Breast epithelium (tissue), 4 donors: ENCODE measurements at places on chromosomes 11 and 22. TPM values are rescaled to one million over a fixed set of nuclear protein-coding genes. Genes with fewer than 3 reads are reported as not detected.

DNA sequence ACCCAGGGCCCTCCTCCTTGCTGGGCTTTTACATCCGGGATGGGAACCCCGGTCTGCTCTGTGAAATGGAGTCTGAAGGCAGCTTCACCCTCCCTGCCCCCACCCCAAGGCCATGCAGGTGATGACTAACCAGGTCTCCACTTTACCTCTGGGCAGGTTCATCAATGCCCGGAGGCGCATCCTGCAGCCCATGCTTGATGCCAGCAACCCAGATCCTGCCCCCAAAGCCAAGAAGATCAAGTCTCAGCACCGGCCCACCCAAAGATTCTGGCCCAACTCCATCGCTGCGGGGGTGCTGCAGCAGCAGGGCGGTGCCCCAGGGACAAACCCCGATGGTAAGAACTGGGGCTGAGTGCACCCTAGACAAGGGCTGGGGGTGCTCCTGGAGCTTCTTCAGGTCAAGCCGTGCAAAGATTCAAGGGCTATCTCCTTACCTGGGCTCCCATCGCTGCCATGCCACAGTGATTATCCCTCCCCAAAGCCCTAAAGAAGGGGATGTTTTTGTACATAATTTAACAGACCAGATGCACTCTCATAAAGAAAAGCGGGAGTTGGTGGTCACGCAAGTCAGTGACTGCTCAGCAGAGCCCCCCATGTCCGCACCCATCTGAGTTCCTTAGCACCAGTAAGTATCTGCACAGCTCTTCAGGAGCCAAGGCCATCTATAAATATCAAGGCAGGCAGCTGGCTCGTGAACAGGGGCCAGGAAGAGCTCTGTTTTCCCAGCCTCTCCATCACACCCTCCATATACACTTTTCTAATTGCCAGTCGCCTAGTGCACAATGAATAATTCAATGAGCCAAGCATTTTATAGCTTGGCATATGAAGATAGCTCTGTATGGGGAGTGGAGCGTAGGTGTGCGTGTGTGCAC is 66.0 kb downstream of the FEZ1 start:
- H3K4me1 ChIP-seq: no peaks in the 10 kb centered on the region
- H3K27me3 ChIP-seq: no peaks in the 10 kb centered on the region
- no peak overlapping the region for H3K27ac ChIP-seq

DNA sequence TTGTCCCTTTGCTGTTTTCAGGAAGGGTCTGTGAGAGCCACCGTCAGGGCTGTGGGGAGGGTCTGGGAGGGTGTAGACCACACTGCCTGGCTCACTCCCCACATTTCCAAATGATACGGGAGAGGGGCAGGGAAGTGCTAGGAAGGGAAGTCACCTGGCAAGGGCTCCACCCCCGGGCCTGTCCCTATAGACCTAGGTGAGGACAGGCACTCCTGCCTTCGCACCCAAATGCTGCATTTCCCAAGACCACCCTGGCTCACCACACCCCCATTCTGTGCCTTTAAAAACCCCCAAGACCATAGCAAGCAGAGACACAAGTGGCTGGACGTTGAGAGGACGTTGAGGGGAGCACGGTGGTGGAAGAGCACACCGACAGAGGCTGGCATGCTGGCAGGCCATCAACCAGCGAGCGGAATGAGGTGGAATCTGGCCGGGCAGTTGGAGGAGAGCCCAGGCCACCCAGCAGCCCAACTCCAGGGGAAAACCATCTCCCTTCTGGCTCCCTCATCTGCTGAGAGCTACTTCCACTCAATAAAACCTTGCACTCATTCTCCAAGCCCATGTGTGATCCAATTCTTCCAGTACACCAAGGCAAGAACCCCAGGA is 45.7 kb downstream of the GNB1L start:
- no peak overlapping the region for H3K27ac ChIP-seq
- peaks cover 7% of the 10 kb centered on the region for H3K4me1 ChIP-seq
- no peaks in the 10 kb centered on the region for H3K27me3 ChIP-seq
- peak; percentile 36 for DNase-seq

DNA sequence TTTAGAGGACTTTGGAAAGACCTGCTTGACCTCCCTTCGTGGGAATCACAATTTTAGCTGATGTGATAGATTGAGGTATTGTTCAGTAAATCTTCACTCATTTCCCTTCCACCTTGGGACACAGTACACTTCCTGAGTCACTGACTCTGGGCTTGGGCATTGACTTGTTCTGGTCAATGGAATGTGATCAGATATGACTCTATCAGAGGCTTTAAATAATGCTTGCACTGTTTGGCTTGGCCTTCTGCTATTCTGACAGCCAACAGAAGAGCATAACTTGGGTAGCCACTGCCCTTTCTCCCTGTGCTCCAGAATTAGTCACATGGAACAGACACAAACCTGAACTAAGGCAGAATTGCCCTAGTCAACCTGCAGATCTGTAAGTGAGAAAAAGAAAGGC is 12.5 kb downstream of the PRR5L start:
- H3K27ac ChIP-seq: no peak overlapping the region
- no peaks in the 10 kb centered on the region for H3K36me3 ChIP-seq
- DNase-seq: no peak
- H3K27me3 ChIP-seq: no peaks in the 10 kb centered on the region
- H3K4me3 ChIP-seq: no peak overlapping the region

DNA sequence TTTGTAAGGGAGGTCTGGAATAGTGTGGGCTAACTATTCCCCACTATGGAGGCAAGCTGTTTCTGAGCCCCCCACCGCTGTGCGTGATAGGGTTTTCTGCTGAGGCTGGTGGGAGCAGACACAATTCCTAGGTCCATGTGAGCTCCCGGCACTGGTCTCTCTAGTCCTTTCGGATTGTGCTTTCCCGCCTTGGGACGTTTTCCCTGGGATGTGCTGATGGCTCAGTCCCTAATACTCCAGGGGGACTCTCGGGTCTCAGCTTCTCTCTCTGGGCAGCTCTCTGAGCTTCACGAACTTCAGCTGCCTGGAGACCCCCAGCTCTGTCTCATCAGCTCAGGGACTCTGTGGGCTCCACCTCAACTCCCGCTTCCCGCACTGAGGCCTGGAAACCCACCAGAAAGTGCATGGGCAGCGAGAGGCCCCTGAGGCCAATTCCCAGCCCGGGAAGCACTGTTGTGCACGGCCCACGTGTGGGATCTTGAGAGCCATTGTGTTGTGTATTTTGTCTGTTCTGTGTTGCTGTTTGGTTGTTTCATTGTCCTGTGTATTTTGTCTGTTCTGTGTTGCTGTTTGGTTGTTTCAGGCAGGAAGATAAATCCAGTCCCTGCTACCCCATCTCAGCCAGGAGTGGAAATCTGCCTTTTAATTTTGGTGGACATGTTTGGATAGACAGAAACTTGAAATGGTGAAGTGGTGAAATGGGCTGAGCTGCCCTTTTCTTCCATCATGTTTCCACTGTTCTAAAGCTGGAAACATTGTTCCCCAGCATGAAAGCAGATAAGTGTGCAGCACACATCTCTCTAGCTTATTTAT is 12.7 kb upstream of the TNNT3 start:
- peak overlapping the region; percentile 73 for H3K27ac ChIP-seq
- H3K4me3 ChIP-seq: no peak overlapping the region
- H3K27me3 ChIP-seq: no peaks in the 10 kb centered on the region
- H3K4me1 ChIP-seq: no peaks in the 10 kb centered on the region
- no peaks in the 10 kb centered on the region for H3K36me3 ChIP-seq

CTR9 gene
- 35.0 TPM for total RNA-seq

NTM gene
- total RNA-seq: 0.66 TPM
